ENCODE measurements at places on chromosomes 3 and 15. TPM values are rescaled to one million over a fixed set of nuclear protein-coding genes. Genes with fewer than 3 reads are reported as not detected.

The TADA3 gene
- 63.3 TPM for total RNA-seq

The HIGD2B gene
- total RNA-seq = not detected

The NRROS gene
- total RNA-seq = 6.4 TPM

The INAFM2 gene
- 44.2 TPM for total RNA-seq

The CCDC54 gene
- not detected for total RNA-seq

The AGBL1 gene
- total RNA-seq = not detected

The ACTC1 gene
- total RNA-seq = 40.5 TPM

The CLRN1 gene
- not detected for total RNA-seq

The COMMD4 gene
- 57.6 TPM for total RNA-seq

The MESP2 gene
- 0.75 TPM for total RNA-seq

The FSTL1 gene
- total RNA-seq = 294 TPM

The FGF12 gene
- 1.4 TPM for total RNA-seq

The UROC1 gene
- 0.14 TPM for total RNA-seq

The GOLGA6L9 gene
- 2.1 TPM for total RNA-seq

The GCSAM gene
- 0.37 TPM for total RNA-seq

Data from mucosa of gallbladder (tissue), 1 donor.